ENCODE measurements at places on chromosomes 3 and 15.

GRCh38 chr15:80694611-80695098, 455 bp upstream of the ABHD17C start:
- no peak for DNase-seq

DNA sequence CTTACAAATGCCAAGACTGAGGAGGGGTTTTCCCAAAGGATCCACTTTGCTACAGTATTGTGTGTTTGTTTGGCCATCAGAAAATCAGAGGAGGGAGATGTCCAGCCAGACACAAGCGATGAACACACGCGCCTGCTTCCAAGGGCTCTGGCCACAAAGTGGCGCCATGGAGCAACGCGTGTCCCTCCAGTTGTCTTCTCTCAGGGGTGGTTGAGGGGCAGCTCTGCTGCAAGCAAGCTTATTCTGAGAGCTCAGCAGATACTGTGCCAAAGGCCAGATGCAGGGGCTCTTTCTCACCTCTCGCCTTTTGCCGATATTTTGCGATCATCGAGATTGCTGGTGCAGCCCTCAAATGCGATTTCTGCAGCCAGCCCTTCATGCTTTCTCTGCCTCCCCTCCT, 88.9 kb upstream of the OSBPL11 start:
- DNase-seq = no peak

DNA sequence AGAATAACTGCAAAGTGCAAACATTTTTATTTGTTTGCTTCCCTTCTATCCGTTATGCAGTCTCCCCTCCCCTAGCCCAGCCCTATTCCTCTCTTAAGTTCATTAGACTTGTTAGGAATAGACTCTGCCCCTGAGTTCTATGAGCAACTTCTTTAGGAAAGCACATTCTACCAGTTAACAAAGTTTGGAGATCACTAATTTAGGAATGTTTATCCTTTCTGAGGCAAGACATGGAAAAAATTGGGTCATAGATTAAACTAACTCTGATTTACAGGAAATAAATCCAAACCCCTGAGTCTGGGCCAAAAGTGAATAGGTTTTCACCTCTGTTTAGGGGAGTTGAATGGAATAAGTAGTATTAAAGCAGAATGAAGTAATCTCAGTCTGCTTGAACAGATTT, 34.4 kb downstream of the C3orf80 start:
- no peak for DNase-seq

DNA sequence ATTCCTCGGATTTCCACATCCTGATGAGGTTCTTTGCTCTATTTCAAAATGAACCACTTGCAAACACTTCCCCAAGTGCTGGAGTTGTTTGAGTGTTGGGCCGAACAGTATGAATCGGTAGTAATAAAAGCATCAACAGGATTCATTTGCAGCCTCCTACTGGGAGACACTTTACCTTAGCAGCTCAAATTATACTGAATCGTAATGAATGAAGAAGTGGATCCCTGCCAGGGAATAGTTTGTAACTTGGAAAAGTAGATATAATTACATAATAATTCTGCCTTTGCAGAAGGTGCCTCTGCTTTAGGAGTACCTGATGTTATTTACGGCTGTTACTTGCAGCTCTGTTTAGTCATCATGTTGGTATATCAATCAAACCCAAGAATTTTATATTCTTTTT, 669.1 kb downstream of the CADM2 start:
- no peak for DNase-seq

DNA sequence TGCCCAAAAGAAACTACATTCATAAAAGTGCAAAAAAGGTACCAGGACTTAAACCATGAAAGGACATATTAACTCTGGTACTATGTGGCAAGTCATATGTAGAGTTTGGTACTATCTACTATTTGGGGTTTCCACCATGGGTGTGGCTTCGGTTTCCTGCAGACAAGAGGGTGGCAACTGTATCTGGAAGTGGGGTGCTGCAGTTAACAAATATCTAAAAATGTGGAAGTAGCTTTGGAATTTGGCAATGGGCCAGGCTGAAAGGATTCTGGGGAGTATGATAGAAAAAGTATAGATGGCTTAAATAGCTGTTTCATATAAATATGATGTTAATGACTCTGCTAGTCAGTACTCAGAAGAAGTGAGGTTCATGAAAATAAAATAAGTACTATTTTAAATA, 44.0 kb downstream of the PLSCR2 start:
- no peak for DNase-seq

DNA sequence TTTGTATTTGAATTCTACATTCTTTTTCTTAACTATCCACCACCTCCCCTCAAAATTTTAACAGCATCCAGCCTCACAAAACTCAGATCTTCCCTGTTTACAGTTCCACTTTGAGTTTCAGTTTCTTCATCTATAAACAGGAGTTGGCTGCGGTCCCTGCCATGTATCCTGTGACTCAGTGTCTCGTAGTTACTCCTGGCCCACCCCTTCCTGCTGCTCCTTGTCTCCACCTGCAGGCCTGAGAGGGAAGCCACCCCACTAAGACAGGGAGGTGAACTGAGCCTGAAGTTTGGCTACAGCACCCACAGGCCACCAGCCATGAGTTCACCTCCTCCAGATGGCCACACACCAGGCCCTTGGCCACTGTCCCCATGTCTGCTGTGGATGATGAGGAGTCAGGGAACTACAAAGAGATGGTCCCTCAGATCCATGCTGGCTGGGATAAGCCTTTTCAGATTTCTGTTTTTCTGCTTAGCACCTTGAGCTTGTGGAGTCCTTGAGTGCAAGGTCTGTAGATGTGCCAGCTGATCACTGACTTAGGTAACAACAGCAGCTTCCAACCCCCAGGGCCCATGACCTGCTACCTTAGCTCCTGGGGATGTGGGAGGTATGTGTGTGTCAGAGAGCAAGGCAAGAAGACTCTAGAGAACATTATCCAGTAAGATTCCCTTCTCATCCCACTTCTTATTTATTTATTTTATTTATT, 37.5 kb downstream of the CD86 start:
- DNase-seq = no peak

- DNase-seq = no peak
Measured at GRCh38 chr3:152574461-152575079, 260.4 kb upstream of the P2RY1 start.

DNA sequence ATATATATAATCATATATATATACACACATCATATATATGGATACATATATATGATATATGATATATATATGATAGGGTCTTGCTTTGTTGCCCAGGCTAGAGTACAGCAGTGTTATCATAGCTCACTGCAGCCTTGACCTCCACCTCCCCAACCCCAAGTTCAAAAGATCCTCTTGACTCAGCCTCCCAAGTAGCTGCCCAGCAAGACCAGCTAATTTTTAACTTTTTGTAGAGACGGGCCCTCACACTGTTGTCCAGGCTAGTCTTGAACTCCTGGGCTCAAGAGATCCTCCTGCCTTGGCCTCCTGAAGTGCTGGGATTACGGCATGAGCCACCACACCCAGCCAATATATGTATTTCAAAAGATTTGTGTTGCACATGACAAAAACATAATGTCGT, 83.0 kb downstream of the TBL1XR1 start:
- no peak for DNase-seq

DNA sequence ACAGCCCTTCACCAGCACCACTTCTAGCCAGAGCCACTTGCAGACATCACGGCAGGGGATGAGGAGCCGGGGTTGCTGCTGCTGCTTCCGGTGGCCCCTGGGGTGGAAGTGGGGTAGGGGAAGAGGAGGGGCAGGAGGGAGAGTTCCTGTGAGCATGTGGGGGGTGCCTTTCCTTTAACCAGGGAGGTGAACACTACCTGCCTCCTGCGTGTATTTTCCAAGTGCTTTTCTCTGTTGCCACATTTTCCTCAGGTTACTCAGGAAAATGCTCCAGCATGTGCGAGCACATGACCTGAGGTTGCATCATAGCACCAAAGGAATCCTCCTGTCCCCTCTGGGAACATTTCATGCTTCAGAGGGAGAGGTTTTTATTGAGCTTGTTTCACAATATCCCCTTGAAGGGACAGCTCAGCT, 12.2 kb upstream of the SACM1L start:
- DNase-seq = peak; percentile 29

DNA sequence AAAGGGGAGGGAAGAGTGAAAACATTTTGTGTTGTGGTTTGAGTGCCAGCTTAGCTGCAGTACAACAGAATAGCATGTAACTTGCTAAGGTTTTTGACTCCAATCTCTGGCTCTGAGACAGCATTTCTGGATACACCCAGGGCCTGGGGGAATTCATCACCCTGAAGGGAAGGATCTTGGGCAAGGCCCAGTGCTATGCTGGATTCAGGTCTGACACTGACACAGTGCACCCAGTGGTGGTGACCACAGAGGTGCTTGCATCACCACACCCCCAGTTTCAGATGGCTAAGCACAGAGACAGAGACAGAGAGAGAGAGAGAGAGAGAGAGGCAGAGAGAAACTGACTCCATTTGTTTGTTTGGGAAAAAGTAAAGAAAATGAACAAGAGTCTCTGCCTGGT, 74.1 kb upstream of the KBTBD8 start:
- DNase-seq = no peak

DNA sequence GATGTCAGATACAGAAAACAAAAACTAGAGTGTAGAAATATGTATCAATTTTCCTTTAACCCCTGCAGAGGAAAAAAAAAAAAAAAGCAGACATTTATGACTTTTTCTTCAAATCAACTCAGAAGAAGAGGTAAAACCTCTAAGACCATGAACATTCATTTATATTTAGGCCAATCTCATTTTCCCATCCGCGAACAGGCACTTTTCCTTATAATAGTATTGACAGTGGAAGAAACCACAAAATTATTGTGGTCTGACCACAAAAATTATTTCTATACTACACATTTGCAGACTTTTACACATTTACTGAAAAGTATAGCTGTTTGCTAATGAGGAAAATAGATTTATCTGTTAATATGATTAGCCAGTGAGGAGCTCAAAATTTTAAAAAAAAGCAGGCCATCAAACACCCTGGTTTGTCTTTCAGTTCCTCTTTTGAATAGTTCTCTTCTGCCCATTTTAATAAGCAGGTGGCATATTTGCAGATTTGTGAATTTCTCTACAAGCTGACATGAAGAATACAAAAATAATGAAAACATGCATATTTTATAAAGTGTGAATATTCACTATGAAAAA, 5.7 kb downstream of the OSBPL11 start:
- DNase-seq = no peak

- DNase-seq = no peak
Measured at GRCh38 chr3:177056927-177057326, 140.4 kb downstream of the TBL1XR1 start.

DNA sequence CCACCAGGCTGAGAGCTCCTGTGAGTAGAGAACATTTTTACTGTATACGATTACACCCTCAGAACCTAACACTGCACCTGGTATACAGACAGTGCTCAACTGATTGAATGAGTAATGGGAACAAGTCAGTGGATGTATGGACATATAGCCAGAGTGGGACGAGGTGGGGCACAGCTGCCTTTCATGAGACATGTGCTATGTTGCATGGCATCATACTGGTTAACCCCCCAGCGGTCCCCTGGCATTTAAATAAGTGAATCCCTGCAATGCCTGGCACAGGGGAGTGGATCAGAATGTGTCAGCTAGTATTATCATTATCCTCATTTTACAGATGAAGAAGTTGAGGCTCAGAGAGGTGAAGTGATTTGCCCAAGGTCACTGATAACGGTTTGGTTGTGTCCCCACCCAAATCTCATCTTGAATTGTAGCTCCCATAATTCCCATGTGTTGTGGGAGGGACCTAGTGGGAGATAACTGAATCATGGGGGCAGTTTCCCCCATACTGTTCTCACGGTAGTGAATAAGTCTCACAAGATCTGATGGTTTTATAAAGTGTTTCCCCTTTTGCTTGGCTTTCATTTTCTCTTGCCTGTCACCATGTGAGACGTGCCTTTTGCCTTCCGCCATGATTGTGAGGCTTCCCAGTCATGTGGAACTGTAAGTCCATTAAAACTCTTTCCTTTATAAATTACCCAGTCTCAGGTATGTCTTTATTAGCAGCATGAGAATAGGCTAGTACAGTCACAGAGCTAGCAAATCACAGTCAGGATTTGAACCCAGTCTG, 56.0 kb upstream of the ATP2B2 start:
- no peak for DNase-seq

DNA sequence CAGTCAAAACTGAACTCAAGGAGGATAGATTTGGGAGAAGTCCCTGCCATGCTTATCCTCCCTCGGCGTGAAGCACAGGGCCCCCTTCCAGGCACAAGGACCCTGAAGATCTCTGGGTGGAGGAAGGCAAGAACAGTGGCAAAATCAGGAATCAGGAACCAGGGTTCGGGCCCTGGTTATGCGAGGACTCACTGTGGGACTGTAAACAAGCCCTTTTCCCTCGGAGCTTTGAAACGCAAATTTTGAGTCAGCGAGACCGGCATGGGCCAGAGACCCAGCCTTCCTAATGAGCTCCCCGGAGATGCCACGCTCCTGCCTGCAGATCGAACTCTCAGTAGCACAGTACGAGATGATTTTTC, 70.1 kb downstream of the SLC12A8 start:
- DNase-seq = no peak

- no peak for DNase-seq
Measured at GRCh38 chr3:177729956-177730681, 532.8 kb upstream of the TBL1XR1 start.

DNA sequence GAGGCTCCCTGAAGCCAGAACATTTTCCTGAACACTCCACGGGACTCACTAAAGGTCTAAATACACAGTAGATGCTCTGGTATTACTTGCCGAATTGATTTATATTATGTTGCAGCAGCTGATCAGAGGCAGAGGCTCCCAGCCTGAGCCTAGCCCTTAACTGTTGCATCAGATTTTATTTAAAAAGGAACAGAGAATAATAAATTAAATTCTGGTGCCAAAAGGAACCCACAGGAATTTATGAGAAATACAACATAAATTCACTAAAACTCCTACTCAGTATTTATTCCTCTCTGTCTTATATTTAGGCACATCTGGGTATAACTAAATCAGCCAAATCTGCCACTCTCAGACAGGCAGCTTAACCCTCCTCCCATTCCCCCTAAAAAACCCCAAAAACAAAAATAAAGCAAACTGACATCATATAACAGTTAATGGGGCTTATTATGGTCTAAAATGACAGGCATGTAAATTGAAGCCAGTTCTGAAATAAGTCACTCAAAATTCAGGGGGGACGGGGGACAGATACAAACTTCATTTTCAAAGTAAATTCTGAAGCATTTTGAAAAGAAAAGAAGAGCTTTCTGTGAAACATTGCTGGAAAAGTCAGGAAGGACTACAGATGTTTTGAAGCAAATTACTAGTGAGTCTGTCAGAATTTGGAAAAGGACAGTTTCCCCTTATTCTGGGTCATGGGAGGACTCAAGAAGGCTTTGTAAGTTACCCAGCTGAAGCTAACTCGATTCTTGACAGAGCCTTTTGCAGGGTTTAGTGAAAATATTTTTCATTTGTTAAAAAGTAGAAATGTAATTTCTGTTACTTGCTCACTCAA, 53.8 kb upstream of the CORO2B start:
- no peak for DNase-seq

- DNase-seq = no peak
Measured at GRCh38 chr15:41474941-41475340, 18.7 kb upstream of the ITPKA start.

- DNase-seq = no peak
Measured at GRCh38 chr3:9195390-9195789, 54.1 kb downstream of the SRGAP3 start.

- no peak for DNase-seq
Measured at GRCh38 chr15:90082140-90082715, 20.0 kb downstream of the IDH2 start.

Data from stimulated activated CD8-positive, alpha-beta memory T cell treated with anti-CD3 and anti-CD28 coated beads, Interleukin-7, amount 100 ng/mL, for 1 hour (primary cell).